ENCODE measurements at places on chromosomes 2 and 18.

- H3K27ac ChIP-seq, result no peak overlapping the region
- no peaks in the 10 kb centered on the region for H3K4me1 ChIP-seq
- H3K36me3 ChIP-seq, result no peaks in the 10 kb centered on the region
- no peak overlapping the region for H3K4me3 ChIP-seq
- no peak for DNase-seq
- peaks cover 11% of the 10 kb centered on the region for H3K27me3 ChIP-seq
These were observed 32.4 kb upstream of the RBBP8 start for GRCh38 chr18:22900558-22901238.

- no peak overlapping the region for H3K4me3 ChIP-seq
- H3K27me3 ChIP-seq, result no peaks in the 10 kb centered on the region
- H3K36me3 ChIP-seq, result no peaks in the 10 kb centered on the region
- DNase-seq, result no peak
These were observed 112.9 kb downstream of the NR4A2 start for GRCh38 chr2:156219491-156220100.

- peak overlapping the region; percentile 80 for H3K27ac ChIP-seq
- H3K36me3 ChIP-seq, result no peaks in the 10 kb centered on the region
- H3K4me3 ChIP-seq, result peak overlapping the region; percentile 35
- DNase-seq, result peak; percentile 89
These were observed 21.7 kb upstream of the NRP2 start for GRCh38 chr2:205660521-205661124.

- no peaks in the 10 kb centered on the region for H3K27me3 ChIP-seq
- H3K36me3 ChIP-seq, result 0 out of 2 replicates have a peak, but pooled peaks cover 3% of the 10 kb centered on the region
- DNase-seq, result no peak
- no peak overlapping the region for H3K27ac ChIP-seq
These were observed 612.6 kb upstream of the ACVR2A start for GRCh38 chr2:147232225-147232669.

DNA sequence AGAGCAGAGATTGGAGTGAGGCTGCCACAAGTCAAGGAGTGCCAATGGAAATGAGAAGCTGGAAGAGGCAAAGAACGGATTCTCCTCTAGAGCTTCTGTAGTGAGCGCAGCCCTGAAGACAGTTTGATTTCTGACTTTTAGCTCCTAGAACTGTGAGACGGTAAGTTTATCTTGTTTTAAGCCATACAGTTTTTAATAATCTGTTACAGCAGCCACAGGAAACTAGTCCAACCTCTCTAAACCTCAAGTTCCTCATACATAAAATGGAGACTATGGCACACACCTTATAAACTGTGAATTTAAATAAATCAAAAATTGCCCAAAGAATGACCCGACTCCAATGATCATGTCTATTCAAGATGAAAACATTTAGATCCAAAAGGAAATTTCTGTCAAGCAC is 596.5 kb downstream of the BCL11A start:
- no peaks in the 10 kb centered on the region for H3K27me3 ChIP-seq
- DNase-seq, result no peak
- H3K36me3 ChIP-seq, result no peaks in the 10 kb centered on the region
- H3K4me3 ChIP-seq, result no peak overlapping the region
